ENCODE measurements at places on chromosomes 16 and 17. TPM values are rescaled to one million over a fixed set of nuclear protein-coding genes. Genes with fewer than 3 reads are reported as not detected.
A peak's percentile ranks its signal among the peaks of the same experiment; 100 is the strongest.

SDR42E2 gene
- not detected for total RNA-seq

P2RX5 gene
- total RNA-seq, result 2.0 TPM

GRCh38 chr17:74119049-74119580 is 84.4 kb upstream of the RPL38 start:
- ATAC-seq, result no peak

DNA sequence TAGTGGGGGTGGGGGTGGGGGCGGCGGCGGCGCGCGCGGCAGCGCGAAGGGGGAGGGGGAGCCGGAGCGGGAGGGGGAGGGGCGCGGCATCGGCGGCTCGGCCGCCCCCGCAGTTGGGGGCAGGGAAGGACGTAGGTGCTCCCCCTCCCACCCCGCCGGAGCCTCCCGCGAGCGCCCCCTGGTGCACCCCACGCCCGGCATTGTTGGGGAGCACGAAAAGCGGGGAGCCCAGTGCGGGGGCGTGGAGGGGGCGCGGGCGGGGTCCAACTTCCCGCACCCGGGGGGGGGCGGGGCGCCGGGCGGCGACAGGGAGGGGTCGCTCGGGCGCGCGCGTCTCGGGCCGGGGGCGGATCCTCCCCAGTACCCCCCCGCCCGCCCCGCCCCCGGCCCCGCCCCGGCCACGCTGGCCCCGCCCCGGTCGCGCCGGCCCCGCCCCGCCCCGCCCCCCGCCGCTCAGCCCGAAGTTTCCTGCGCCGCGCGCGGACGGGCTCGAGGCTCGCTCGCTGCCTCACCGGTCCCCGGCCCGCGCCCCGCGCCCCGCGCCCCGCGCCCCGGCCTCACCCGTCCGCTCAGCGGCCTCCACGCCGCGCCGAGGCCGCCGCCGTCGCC is at the start of gene CACNA1H:
CACNA1H (plus strand) TSS at position 456 of the 609 bp plus-strand sequence. CDS start 632 bp downstream, outside the sequence.
- ATAC-seq, result peak; percentile 53

NATD1 gene
- 8.9 TPM for total RNA-seq

DNA sequence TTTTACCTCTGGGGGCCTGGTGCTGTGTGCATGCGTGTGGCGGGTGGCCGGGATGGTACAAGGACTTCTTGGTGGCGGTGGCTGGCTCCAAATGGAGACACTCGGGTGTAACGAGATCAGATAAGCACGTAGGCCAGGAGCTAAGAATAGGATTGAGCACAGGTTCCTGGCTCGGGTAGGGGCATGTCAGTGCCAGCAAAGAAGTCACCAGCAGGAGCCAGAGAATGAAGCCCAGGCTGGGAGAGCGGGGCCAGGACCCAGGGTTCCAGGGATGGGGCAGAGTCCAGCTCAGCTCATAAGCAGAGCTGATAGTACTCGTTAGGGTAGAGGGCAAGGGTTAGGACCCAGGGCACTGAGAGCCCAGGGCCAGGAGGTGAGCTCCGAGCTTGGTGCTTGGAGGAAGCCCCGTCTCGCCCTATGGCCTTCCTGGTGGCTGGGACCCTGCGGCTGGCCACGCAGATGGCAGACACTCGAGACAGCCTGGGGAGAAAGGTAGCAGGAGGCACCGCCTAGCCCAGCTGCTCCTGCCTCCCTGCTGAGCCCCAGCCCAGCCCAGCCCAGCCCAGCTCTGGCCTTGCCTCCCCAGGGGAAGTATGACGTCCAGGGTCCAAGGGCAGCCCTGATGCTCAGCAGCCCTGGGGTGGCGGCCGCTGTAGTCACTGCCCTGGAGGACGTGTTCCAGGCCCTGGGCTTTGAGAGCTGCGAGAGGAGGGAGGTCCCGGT is 8.9 kb downstream of the ZNF213 start:
- ATAC-seq, result no peak

KRTAP4-4 gene
- not detected for total RNA-seq

DNA sequence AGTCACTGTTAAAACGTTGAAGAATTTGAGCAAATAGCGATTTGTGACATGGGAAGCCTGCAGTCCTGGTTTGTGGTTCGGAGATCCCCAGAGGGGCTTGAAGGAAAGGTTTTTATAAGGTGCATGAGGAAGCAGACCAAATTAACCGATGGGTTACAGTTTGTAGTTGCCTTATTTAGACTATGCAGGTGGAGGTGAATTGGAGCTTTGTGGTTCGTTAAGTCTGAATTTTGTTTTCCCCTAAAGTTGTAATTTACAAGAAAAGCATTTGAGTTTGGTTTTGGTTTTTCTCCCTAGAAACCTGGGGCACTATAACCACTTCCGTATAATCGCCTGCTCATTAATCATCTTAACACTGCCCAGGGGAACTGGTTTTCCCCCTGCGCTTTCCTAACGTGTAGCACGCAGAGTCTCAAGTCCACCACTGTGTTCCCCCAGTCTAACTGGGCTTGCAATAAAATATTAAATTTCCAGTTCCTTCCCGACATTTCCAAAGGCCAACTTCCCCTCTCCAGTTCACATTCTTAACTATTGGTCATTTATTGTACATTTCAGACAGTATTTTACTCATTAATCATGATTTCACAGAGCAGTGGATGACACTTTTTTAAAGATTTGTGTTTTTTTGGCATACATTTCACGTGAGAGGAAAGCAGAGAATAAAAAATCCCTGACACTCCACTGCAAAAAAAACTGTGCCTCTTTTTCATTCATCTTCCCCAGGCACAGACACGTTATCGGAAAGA is 932 bp downstream of the ZNF267 start:
- no peak for ATAC-seq

DNA sequence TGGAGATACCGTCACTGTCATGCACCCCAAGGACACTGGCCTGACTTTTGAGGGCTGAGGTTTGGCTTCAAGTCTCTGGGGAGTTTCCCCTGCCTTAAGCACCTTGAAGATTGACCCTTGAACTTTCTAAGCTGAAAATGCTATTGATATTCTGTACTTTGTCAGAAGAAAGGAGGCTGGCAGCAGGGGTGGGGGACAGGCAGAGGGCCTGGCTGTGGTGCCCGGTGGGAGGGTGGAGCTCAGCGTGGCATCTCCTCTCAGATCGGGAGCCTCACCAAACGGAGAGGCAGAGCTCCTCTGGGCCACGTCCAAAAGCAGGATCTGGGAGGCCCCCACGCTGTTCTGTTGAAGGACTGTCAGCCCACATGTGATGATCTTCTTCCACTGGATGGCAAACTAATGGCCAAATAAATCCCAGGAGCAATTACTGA is 305.2 kb upstream of the IRX3 start:
- no peak for ATAC-seq

GRCh38 chr16:29674188-29674587 is 4.8 kb upstream of the QPRT start:
- peak; percentile 50 for ATAC-seq

GRCh38 chr16:88527937-88528743 is 42.1 kb upstream of the ZC3H18 start:
- no peak for ATAC-seq

DNA sequence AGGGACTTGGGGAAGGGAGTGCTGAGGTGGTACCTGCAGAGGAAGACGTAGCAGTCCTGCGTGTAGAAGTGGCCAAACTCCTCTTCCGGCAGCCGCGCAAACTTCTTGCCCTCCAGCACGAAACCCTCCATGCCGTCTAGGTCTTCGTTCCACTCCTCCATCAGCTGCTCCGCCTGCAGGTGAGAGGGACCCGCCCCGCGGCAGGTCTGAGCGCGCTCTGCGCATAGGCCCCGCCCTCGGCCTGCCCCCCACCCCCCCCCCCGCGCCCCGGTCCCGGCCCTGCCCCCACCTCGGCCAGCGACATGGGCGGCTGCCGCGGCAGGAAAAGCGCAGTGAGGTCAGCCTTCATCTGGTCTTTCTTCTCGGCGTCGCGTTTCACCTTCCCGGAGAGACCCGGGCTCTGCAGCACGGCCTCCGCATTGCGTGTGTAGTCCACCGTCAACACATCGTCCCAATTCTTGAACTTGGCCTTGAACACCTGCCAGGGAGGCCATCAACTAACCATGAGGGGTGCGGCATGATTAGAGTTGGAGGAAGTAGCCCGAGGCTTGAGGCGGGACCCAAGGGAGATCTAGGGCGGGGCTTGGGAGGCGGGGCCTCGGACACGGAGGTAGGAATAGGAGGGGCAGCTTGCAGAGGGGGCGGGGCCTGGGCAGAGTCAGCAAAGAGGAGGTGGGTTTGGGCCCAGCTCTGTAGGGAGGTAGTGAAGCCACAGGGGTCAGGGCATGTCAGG is 11.5 kb downstream of the FLII start:
- peak; percentile 60 for ATAC-seq

GRCh38 chr16:21560462-21560861 is 38.9 kb upstream of the METTL9 start:
- no peak for ATAC-seq

DNA sequence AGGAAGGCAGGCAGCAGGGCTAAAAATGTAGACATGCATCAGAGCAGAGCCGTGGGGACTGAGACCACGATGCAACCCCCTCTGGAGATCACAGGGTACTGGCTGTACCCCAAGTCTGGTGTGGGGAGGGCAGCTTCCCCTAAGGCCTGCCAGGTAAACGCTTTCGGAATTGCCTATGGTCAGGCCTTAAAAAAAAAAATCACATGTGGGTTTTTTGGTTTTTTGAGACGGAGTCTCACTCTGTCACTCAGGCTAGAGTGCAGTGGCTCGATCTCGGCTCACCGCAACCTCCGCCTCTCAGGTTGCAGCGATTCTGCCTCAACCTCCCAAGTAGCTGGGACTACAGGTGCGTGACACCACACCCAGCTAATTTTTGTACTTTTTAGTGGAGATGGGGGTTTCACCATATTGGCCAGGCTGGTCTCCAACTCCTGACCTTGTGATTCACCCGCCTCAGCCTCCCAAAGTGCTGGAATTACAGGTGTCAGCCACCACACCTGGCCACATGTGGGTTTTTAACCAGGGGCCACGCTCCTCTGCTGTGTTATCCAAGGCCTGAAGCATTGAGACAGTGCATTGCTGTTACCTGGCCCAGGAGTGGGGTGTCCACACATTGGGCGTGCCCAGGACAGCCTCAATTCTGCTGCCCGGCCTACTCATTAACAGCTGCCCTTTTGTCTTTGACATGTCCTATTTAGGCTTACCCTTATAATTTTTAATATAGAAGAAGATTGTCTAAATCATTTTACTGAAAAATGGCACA is 50.4 kb downstream of the LITAF start:
- no peak for ATAC-seq

- no peak for ATAC-seq
Observed at GRCh38 chr16:65786916-65787315, 579.6 kb upstream of the CDH5 start.

DNA sequence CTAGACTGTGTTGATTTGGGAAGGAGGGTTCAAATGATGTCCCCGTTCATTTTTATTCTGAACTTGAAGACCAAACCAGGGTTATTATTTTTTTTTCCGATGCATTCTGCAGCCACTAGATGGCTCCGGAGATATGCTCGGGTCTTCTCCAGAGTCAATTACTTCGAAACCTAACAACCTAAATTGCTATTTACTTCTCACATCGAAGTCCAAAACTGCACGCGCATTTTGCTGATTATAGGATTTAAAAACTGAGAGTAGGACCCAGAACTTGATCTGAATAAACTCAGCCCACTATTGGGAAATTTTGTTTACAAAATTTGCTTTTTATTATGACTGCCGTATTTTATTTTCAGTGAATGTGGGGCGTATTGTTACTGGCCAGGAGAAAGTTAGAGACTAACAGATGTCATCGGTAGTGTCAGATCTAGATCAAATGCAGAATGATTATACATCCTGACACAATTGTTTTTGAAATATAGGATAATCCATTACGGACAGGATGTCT is 263.8 kb downstream of the HS3ST3A1 start:
- no peak for ATAC-seq

DNA sequence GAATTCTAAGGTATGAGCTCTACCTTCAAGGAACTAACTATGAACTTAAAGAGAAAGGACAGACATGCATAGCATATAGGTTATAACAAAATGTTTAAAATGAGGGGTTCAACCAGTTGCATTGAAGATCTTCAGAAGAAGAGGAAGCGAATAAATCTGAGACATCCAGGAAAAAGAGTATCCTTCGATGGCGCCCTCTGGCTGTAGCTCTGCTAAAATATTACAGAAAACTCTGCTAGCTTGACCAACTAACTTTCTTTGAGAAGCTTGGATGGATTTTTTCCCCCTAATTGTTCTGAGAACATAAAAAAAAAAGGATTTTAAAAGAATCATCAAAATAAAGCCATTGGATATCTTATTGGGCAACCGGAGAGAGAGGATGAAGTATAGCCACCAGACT is 659.9 kb upstream of the SOX9 start:
- no peak for ATAC-seq

DNA sequence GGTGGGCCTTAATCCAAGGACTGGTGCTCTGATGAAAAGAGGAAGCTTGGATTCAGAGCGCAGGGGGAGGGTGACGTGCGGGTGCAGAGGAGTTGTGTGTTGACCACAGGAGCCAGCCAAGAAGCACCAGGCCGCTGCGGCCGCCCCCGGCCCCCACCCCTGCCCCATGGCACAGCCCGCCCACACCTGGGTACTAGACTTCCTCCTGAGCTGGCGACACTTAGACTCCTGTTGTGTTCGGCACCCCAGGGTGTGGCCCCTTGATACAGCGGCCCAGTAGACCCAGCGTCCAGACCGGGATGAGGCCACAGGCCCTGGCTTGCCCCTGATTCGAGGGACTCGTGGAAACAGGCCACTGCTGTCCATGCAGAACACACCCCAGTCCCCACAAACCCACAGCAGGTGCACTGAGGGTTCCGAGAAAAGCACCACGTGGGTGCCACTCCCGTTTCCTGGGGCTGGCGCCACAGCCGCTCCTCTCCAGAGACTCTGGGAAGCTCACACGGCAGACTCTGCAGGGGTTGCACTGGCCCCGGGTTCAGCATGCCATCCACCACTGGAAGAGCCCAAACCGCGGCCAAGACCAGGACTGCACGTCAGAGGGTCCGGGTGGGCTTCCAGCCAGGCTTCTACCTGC is 5.7 kb upstream of the SNAI3 start:
- ATAC-seq, result no peak

DNA sequence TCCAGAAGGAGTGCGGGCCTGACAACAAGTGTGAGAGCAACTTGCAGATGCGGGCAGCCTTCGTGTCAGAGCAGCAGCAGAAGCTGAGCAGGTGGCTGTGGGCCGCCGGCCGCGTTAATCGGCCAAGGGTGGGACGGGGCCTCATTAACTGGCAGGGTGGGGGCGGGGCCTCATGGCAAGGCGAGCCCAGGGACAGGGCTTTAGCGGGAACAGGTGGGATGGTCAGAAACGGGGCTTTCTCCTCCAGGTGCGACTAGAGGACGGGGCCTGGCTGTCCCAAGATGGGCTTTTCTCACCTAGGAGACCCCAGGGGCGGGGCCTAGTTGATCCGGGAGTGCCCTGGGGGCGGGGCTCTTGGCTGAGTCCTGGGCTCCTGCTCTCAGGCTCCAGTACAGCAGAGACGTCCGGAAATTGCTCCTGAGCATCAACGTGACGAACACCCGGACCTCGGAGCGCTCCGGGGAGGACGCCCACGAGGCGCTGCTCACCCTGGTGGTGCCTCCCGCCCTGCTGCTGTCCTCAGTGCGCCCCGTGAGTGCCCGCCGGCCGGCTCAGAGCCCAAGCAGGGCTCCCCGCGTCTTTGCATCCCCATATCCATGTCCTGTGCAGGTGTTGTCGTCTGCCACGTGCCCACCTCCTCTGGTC is 18.4 kb upstream of the PDK2 start:
- ATAC-seq, result no peak

- no peak for ATAC-seq
Observed at GRCh38 chr16:23966597-23967394, 131.0 kb downstream of the PRKCB start.

GRCh38 chr16:16021988-16022682 is 72.7 kb downstream of the ABCC1 start:
- ATAC-seq, result peak; percentile 99

GSPT1 gene
- total RNA-seq, result 67.1 TPM

CBFA2T3 gene
- total RNA-seq, result 1.5 TPM

MKS1 gene
- total RNA-seq, result 6.7 TPM
